ENCODE measurements at places on chromosomes 3 and 15.

DNA sequence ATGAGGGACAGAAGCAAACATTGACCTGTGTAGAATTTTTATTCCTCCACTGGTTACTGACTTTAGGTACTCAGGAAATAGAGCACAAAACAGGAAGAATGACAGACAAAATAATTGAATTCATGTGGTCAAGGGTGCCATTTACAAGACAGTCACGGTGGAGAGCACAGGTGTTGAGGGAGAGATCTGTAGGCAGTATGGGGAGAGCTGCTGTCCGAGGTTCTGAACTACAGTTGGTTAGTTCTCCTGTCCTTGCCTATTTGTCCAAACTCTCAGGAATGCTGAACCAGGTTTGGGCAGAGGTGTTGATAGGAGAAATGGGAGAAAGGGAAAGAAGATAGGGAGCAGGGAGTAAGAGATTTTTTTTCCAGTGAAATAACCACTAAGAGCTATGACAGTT is 178.5 kb upstream of the ZBTB20 start:
- DNase-seq: no peak

GRCh38 chr15:63939531-63940130 is 105.9 kb upstream of the HERC1 start:
- DNase-seq: peak; percentile 28

DNA sequence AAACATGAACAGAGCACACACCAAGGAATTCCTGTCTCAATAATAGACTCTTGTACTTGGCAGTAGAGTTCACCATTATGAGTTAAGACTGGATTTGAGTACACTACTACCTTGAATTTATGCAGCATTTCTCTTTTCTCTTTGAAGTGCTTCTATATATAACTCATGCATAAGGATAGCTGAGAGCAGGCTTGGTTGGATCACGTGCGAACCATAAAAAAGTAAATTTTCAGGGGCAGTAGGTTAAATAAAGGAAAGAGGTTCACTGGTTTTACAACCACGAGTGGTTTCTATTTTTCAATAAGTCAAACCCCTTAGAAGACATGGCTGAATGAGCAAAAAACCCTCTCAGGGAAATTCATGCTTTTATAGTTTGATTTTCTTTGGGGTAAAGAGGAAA is 28.6 kb upstream of the PDZRN3 start:
- DNase-seq: no peak

GRCh38 chr15:73286311-73286710 is 82.4 kb downstream of the HCN4 start:
- no peak for DNase-seq

GRCh38 chr15:47640901-47641300 is 76.4 kb upstream of the SEMA6D start:
- DNase-seq: no peak

DNA sequence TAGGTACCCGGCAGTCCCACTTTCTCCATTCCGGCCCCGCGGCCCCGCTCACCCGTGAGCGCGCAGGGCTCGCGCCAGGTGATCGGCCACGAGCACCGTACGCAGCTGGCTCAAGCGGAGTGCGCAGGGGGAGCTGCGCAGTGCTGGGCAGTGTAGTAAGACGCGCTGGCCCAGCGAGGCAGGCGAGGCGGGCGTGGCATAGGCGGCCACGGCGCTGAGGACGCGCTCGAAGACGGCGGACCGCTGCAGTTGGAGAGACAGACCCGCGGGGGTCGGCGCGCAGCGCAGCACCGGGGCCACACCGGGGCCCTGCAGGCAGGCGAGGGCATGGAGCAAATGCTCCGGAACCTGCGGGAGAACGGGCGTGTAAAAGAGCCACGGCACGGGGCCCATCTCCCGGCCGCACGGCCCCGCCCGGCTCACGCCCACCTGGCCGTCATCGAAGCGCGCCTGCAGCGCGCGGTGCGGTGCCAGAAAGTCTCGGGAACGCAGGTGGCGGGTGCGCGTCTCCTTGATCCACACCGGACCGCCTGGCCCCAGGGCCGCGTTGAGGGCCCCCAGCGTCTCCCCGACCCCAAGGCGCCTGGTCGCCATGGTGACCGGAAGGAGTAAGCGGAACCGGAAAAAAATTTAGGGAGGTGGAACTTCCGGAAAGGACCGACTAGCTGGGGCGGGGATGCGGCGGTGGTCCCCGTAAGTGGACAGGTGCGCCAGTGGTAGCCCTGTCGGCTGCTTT is at the start of gene DALRD3:
TSS of gene DALRD3 (minus strand) at position 610 of the 736 bp plus-strand sequence. CDS start at position 594, 16 bp downstream.
- DNase-seq: peak; percentile 78

GRCh38 chr3:183275418-183275817 is 22.4 kb downstream of the B3GNT5 start:
- DNase-seq: no peak

- DNase-seq: peak; percentile 57
These were observed 788 bp upstream of the DLG1 start for GRCh38 chr3:197298945-197299854.

DNA sequence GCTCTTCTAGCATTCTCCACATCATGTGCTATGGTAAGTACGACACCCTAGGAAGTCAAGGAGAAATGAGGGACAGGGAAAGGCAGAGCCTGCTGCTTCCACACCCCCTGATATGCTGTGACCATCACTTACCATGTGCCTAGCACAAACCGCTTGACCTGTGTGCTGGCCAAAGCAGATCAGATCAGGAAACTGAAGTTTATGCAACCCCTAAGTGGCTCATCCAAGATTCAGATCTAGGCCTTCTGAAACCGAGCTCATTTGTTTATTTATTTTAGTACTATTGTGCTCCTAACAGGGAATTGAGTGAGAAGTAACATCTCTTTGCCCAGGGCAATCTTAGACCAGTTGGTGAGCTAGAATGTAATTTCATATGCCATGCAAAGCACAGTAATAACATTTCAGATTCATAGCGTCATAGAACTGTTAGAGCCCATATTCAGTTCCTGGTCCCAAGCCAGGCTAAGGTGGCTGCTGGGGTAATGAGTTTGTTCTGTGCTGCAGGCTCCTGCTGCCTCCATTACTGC is at the start of gene RTP2:
TSS of gene RTP2 (minus strand) at position 51 of the 527 bp plus-strand sequence. CDS start 429 bp downstream, outside the sequence.
- DNase-seq: no peak

- DNase-seq: no peak
These were observed 9.1 kb downstream of the MESP2 start for GRCh38 chr15:89785064-89785773.

DNA sequence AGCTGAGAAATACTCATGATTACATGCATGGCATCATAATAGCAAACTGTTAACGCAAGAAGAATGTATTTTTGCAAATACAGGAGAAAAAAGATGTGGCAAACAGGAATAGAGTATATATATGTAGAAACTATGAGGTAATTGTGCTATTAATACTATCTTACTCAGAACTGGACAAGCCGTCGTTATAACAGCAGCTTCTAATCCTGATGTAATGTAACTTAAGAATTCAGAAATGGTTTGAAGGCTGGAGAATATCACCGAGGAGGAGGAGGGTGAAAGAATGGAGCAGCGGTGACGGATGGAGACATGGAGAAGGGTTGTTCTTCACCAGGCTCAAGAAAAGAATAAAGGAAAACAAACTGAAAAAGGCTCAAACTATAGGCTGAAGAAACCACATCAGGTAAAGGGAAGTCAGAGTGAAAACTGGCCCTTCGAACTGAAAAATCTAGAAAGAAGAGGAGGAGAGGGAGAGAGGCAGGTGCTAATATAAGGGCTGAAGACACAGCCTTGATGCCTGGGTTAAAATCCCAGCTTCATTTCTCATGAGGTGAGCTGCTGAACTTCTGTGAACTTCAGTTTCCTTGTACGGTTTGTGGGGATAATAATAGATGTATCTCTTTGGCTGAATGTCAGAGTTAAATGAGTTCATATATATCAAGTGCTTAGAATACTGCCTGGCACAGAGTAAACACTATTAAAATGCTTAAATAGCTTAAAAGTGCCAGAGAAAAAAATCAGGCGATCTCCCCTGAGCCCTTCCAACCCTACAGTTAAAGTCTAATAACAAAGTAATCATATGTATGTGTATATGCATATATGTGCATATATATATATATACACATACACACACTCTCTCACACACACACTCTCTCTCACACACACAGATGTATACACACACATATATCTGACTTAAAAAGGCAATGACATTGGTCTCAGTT is 43.9 kb downstream of the GOLIM4 start:
- DNase-seq: no peak

- DNase-seq: no peak
These were observed 53.8 kb upstream of the RASGRP1 start for GRCh38 chr15:38618242-38618955.

- no peak for DNase-seq
These were observed 14.6 kb upstream of the SNRPN start for GRCh38 chr15:24940236-24940635.

- DNase-seq: no peak
These were observed 58.4 kb upstream of the POLG start for GRCh38 chr15:89393056-89393455.

- DNase-seq: no peak
These were observed 63.3 kb downstream of the ROBO2 start for GRCh38 chr3:77102951-77103769.

GRCh38 chr3:130242850-130243569 is 102.5 kb upstream of the COL6A5 start:
- DNase-seq: no peak

DNA sequence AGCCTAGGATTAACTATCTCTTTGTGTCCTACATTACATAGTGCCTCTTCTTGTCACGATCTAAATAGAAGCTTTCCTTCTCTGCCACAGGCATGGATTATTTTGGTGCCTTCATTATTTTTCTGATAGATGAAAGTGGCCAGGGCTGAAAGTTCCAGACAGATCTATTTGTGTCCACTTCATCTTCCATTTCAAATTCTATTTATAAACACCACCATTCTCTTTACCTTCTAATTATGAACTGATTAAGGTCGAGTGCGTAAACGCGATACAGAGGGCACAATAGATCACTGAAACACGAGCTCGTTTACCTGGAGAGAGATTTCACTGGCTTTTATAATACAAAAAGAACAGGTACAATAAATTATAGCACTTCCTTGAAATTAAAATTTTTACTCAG is 105.0 kb downstream of the EDEM1 start:
- no peak for DNase-seq

- DNase-seq: no peak
These were observed 1.7 kb upstream of the SLC4A7 start for GRCh38 chr3:27485866-27486265.

DNA sequence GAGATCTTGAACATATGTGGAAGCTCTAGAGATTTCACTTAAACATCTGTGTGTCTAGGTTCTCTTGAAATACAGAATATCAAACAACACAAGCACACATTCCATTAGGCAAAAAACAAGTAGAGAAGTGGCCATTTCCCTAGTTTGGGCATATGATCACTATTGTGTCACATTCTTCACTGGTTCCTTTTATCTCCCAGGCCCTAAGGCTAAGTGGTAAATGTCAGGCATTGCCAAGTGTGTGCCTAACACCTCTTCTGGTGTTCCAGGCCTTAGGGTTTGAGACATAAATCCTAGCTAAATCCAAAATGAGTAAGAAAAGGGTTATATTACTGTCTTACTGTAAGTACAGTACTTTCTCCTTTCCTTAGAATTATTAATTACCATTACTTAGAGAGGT is 880.1 kb downstream of the PDCD6IP start:
- DNase-seq: no peak

- DNase-seq: no peak
These were observed 42.5 kb downstream of the RAB7A start for GRCh38 chr3:128768471-128768870.

DNA sequence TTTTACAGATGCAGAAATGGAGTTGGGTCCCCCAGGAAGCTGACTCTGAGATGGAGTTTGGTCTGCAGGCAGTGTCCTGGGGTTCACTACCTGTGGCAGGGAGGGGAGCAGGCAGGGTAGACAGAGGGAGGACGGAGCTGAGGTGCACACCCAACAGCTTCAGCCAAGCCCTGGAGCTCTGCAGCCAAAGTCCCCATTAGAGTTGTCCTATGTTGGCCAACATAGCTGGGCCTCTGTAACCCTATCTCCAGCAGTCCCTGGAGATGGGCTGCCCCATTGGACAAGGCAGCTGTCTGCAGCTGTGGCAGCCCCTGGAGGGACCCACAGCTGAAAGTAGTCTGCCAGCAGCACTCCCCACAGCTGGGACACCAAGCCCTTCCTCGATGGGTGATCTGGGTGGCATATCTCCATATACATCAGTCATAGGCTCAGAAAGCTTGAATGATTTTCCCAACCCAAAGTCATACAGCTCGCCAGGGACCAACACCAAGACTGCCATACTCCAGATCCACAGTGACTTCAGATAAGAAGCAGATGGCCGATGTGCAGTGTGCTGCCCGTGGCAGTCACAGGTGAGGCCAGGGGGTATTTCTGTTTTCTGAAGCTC is 31.9 kb downstream of the STARD5 start:
- DNase-seq: no peak

GRCh38 chr15:92001307-92001706 is 147.8 kb downstream of the SLCO3A1 start:
- no peak for DNase-seq

- no peak for DNase-seq
These were observed 194.7 kb downstream of the DTWD1 start for GRCh38 chr15:49815526-49815925.

- no peak for DNase-seq
These were observed 482.2 kb upstream of the ADAMTS9 start for GRCh38 chr3:65169961-65170360.

DNA sequence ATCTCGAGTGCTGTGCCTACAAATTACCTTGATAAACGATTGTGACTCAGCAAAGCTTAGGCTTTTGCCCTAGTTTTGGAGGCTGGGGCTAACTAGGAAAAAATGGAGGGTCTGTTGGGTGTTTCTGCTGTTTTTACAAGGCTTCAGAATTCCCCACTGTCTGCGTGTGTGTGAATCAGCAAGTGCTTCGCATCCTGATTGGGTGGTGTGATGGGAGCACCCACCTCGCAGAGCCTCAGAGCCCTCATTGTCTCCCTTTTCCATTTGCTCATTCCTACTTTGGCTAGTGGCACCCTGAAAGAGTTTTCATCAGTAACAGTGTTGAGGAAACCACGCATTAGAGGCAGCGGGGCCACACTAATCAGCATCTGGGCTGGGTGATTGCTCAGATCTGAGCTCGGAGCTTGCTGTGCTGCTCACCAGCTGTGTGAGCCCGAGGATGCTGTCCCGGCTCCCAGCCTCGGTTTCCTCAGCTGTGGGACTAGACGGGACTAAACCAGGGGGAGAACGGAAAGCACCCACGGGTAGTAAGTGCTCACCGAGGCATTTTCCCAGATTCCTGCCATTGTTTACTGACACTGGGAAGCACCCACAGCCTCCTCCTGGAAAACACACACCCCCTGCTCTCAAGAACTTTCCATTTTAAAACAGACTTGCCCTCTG is 40.6 kb downstream of the GOLGA8S start:
- DNase-seq: no peak

GRCh38 chr3:129001806-129002572 is 885 bp downstream of the EFCC1 start:
- DNase-seq: peak; percentile 58

- DNase-seq: peak; percentile 28
These were observed 48.7 kb downstream of the NMNAT3 start for GRCh38 chr3:139629033-139629432.

- DNase-seq: no peak
These were observed 271.4 kb upstream of the RARB start for GRCh38 chr3:25156626-25157025.

DNA sequence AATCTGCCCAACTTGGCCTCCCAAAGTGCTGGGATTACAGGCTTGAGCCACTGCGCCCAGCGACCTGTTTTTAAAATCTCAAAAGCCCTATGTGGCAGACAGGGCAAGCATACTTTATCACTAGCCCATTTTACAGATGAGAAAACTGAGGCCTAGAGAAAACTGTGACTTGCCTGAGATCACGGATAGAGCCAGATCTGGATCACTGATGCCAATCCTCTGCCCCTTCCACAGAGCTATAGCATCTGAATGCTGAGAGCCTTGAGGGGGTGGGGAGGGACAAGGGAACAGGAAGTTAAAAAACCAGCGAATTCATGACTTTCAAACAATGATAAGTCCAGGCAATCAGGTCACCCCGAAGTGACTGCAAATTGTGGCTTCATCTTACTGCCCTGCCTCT is 7.3 kb downstream of the ANKRD63 start:
- DNase-seq: no peak
